NCI-H460 (cell line): ENCODE measurements at places on chromosomes 5 and 9.

- DNase-seq = no peak
Measured at GRCh38 chr5:42791151-42791550, 20.5 kb downstream of the SELENOP start.

- no peak for DNase-seq
Measured at GRCh38 chr5:39870137-39870536, 445.4 kb upstream of the DAB2 start.

DNA sequence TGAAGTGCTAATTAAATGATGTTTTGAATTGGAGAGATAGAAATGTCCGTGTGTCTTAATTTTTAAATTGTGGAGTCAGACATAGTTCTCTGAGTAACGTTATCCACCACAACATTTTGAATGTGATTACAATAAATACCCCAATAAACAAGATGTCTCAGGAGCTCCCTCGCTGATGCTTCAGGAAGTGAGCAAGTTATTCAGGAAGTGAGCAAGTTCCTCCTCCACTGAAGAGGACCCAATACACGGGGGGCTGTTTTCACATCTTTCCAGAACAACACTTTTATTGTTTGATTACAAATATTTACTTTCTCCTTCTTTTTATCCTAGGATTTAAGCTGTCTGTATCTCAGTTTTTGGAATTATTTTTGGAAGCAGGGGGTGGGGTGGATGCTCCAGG is 363.8 kb downstream of the LRRC70 start:
- DNase-seq = no peak

DNA sequence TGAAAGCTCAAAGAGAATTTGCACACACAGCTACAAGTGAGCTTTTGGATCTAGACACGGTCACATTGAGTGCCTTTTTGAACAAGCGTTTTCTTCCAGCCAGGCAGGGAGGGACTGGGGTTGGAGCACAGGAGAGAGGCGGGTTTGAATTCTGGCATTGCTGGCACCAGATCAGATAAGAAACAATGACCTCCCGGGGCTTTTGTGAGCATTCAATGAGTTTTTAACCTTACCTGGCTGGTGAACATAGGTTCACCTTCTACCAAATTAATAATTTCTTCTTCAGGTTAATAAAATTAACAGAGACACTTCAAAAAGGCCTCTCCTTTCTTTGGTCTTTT is 312.9 kb upstream of the MSX2 start:
- no peak for DNase-seq

- DNase-seq = no peak
Measured at GRCh38 chr5:16924206-16924605, 11.9 kb downstream of the MYO10 start.

DNA sequence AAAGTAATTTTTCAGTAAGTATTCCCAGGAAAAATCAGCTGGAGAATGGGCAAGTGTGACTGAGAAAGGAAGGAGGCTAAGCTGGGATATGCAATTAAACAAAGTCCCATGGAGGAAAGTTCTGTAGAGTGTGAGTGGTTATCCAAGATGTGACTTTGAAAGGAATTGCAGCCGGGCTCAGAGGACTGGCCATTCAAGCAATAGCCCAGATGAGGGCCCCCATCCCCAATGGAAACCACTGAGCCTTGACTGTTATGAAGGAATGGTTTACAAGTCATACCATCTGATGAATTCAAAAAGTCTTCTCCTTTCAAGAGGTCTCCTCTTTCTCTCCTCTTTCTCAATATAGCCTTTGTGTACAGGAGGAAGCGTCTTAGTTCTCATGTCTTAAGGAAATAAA is 6.5 kb downstream of the LVRN start:
- DNase-seq = no peak

DNA sequence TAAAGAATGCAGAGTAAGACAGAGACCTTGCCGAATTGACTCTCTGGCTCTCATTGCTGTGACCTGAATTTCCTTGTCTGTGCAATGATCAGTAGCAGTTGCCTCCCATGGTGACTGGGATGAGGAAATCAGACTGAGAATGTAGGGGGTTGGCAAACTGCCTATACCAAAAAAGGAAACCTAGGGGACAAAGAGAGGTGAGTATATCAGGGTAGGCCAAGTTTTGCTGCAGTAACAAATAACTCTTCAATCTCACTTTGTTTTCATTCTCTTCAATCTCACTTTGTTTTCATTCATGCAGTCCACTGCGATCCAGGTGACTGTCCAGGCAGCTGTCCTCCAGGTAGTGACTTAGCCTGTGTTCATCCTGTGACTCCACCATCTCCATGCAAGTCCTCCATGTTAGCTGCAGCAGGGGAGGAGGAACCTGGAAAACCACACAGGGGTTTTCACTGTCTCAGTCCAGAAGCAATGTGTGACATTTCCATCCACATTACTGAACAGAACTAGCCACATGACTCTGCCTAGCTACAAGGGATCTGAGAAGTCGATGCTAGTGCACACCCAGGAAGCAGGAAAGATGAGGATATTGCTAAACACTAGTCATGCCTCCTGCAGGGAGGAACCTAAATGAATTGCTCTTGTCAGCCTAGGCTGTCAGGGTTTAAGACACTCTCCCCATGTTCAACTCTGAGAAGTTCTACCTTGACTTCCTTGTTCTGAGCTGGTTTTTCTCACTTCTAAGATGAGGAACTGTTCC is 26.0 kb downstream of the TMEM174 start:
- DNase-seq = no peak

GRCh38 chr5:119355244-119355638 is 578 bp upstream of the TNFAIP8 start:
- no peak for DNase-seq

GRCh38 chr9:94952565-94953373 is 226.3 kb downstream of the AOPEP start:
- DNase-seq = no peak

- no peak for DNase-seq
Measured at GRCh38 chr9:113695440-113695851, 180.7 kb upstream of the ZNF618 start.

DNA sequence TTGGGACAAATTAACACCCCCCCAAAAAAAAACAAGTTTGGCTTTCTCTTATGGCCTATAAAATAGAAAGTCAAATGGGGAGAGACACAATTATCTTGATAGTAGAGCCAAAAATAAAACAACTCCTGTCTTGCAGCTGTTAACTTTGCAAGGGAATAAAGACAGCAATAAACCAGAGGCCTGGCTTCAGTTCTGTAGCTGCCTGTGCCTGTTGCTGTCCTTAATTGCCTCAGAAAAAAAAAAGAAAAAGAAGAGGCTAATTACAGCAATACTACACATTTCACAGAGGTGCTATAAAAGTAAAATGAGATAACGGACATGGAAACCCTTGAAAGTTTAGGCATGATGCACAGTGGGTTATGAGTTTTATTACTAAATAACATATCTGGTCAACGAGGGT is 170.7 kb upstream of the IRX1 start:
- no peak for DNase-seq

GRCh38 chr9:21078702-21079101 is 960 bp upstream of the IFNB1 start:
- no peak for DNase-seq

DNA sequence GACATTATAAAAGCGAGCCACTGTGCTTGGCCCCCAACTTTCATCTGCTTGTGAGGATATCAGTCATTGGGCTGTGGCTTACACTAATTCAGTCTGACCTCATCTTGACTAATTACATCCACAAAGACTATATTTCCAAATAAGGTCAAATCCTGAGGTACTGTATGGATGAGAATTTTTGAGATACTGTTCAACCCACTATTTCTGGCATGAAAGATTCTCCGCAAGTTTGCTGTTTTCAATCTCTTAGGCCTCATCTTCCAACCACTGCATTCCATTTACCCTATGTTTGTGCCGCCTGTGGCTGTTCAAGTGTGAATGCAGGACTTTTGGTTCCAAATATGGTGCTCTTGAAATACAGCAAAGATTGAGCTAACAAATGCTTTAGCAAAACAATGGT is 400.9 kb upstream of the SGCD start:
- no peak for DNase-seq
